ENCODE measurements at places on chromosomes 13 and 19.

DNA sequence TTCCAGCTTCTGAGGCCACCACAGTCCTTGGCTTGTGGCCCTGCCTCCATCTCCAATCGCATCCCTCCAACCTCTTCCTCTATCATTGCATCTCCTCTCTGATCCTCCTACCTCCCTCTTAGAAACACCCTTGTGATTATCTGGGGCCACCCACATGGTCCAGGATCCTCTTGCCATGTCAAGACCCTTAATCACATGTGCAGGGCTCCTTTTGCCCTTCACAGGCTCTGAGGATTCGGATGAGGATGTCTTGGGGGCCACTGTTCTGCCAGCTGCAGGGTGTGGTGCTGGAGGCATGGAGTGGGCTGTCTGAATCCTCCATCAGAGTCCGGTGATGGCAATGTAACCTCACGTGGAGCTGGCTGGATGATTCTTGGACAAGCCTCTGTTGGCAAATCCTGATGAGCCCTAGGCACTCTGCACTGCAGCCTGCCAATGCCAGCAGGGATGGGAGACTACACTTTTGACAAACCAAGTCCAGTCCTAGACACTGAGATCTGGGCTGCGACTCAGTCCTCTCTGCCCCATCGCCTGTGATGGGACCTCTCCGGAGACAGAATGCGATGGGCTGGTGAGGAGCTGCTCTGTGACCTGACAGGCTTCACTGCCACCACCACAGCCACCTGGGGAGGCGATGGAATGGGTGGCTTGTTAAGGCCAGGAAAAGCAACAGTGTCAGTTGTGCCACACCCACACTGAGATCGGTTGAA is 61.2 kb downstream of the CCDC70 start:
- DNase-seq, result no peak

- DNase-seq, result no peak
Observed at GRCh38 chr13:76245211-76245610, 609.1 kb downstream of the LMO7 start.

DNA sequence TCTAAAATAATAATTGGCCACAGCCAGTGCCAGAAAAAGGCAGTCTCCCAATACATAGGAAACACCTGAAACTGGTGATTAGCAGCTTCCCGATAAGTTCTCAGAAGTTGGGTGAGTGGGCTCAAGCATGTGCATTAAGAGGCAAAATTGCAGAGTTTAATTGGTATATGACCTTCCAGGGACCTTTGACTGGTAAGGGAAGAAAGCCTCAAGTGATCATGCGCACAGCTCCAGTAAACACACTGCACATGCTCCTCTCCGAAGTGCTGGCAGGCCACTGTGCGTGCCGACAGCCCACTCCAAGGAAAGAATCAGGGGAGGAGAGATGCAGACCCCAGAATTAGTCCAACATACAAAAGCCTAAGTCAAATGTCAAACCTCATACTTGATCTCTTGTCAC is 18.9 kb upstream of the CEACAM8 start:
- DNase-seq, result no peak

DNA sequence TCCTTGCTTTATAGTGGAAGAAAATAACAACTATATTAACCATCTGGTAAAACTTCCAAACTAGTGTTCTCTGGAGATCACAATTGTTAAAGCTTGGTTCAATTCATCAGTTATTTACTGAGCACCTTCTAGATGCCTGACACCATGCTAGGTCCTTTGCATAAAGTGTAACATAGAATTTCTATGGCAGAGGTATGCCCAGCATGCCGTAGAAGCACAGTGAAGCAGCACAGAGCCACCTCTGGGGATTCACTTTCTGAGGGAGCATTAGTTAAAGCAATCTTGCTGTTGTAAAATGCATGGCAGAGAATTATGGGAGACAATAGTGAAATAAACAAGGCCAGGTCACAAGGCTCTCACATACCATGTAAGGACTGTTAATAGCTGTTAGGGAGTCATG is 75.2 kb downstream of the LRRC63 start:
- DNase-seq, result no peak

DNA sequence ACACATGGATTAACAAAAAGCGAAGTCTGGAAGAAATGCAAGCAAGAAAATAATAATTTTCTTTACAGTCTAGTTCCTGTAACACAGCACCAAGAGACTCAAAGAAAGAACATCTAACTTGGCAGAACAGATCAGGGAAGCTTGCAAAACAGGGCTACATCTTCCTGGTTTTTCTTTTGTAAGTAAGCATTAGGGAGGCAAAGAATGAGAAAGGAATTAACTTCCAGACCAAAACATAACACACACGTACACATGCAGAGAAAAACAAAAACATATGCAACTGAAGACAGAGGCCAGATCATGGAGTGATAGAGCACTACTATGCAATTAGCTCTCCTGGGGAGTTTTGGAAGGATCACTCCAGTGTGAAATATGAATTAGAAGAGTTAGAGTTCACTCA is 120.5 kb downstream of the DIAPH3 start:
- DNase-seq, result peak; percentile 40

DNA sequence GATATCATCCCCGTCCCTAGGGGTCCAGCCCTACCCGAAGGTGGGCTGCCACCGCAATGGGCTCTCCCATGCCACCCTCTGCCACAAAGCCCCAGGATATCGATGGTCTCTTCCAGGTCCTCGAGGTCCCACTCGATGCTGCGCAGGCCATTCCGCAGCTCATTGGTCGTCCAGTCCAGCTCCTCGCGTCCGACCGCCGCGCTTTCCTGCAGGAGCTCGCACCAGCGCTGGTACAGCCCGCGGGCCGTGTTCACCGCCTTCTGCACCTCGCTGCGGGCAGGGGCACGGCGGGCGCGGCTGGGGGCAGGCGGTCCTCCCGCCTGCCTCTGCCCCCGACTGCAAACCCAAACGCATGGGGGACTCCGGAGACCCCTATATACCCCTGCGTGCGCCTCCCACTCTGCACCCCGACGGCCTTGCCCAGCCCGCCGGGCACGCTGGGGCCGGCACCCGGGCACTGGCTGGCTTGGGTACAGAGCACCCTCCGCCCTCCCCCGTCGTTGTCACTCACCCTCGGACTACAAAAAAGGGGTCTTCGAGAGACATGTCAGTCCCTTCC is 468 bp downstream of the STX10 start:
- no peak for DNase-seq

GRCh38 chr19:28221736-28222135 is 991.2 kb downstream of the UQCRFS1 start:
- DNase-seq, result no peak

GRCh38 chr19:28169168-28169887 is 1043.6 kb downstream of the UQCRFS1 start:
- no peak for DNase-seq

GRCh38 chr19:3150739-3151329 is 15.0 kb downstream of the GNA15 start:
- DNase-seq, result no peak

GRCh38 chr13:42747399-42747873 is 33.9 kb upstream of the FAM216B start:
- peak; percentile 81 for DNase-seq

- no peak for DNase-seq
Observed at GRCh38 chr13:42354241-42355091, 82.5 kb downstream of the AKAP11 start.

DNA sequence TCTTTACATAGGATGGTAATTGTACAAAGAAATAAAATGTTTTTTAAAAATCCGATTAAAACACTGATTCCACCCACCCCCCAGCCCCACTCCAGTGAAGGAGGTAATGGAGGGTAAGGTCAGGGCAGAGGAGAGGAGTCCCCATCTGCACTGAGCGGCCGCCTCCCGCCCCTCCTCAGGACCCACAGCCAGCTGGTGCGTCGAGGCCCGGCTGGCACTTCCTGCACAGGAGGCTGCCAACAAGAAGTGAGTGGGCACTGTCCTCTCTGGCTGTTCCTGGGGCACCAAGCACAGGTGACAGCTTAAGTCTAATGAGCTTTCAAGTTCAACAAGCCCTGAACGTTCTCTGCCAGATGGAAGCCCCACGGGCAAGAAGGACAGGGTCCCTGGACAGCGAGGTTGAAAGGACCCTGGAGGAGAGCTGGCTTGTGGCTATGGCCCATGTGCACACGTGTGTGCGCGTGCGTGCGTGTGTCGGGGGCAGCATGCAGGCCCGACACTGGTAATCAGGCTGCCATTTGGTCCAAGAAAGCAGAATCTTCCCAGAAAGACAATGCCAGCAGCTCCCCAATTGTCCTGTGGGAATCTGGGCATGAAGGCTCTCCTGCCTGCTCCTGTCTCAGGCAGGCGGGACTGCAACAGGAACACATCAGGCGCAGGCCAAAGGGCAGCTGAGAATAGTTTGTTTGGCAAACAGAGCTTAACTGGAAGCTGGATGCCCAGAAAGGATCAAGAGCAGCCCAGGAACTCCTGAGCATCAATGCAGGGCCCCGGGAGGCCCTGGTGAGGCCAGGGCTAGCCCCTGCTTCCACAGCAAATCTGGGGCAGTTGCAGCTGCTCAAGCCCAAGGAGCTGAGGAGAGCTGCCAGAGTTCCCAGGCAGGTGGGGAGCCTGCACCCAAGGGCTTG is 15.1 kb upstream of the EPHX3 start:
- DNase-seq, result no peak

DNA sequence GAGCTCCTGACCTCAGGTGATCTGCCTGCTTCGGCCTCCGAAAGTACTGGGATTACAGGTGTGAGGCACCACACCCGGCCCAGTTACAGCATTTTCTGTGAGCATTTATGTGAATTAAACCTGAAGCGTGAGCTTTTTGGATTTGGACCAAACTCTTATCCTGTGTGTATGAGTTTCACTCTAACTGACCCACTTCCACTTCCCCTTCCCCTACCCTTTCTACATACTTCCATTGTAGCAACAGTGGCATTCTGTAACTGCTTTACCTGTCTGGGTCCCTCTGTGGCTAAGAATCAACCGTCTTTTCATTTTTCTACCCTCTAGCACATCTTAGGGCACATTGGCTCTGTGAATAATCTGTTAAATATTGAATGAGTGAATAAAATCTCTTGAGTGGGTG is 16.2 kb downstream of the FRY start:
- DNase-seq, result no peak

- DNase-seq, result no peak
Observed at GRCh38 chr13:109667807-109668291, 118.5 kb downstream of the IRS2 start.

GRCh38 chr19:4304538-4305256 is at the start of gene FSD1:
TSS of gene FSD1 (plus strand) at chr19:4304598. CDS start at chr19:4304747, 149 bp downstream.
- DNase-seq, result no peak

DNA sequence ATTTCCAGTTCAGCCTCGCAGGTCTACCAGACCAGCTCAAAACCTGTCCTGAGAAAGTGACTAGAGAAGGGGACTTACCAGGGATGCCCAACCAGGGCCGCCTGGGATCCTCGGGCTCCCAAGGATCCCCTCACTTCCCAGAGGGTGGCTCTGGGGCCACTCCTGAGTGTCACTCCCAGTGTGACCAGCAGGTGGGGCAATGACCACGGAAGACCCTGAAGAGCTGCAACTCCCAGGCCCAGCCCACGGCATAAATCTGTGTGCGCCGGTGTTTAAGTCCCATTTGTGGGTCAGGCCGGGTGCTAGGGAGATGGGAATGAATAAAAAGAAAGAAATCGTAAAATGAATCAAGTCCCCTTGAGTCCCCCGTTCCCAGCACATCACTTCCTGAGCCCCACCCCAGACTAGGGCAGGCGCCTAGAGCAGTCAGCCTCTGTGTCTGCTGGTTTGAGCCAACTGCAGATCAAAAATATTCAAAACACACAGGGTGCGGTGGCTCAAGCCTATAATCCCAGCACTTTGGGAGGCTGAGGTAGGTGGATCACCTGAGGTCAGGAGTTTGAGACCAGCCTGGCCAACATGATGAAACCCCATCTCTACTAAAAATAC is 10.7 kb downstream of the PTGIR start:
- DNase-seq, result peak; percentile 55

DNA sequence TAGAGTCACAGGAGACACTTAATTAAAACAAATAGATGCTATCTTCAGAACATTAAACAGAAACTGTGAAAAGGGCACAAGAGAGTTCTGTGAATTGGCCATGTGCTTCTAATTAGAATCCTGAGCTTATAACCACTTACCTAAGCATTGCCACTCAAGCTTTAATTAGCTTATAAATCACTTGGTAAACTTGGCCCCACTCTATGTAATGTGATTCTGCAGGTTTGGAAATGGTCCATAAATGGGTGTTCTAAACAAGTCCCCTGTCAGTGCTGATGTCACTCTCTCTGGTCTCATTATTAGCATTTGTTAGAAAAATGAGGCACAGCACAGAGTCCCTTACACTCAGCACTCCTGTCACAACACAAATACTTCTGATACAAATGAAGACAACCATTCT is 18.0 kb downstream of the ZNF91 start:
- DNase-seq, result no peak

- no peak for DNase-seq
Observed at GRCh38 chr19:37361994-37362393, 8.9 kb upstream of the ZNF527 start.

- no peak for DNase-seq
Observed at GRCh38 chr19:45913874-45914830, at the start of gene NANOS2. TSS of gene NANOS2 (minus strand) at chr19:45914778. CDS start at chr19:45914693, 85 bp downstream.

- DNase-seq, result peak; percentile 19
Observed at GRCh38 chr13:110593430-110594130, 21.8 kb upstream of the NAXD start.

GRCh38 chr13:82758044-82758443 is 1124.2 kb downstream of the SLITRK1 start:
- DNase-seq, result no peak

DNA sequence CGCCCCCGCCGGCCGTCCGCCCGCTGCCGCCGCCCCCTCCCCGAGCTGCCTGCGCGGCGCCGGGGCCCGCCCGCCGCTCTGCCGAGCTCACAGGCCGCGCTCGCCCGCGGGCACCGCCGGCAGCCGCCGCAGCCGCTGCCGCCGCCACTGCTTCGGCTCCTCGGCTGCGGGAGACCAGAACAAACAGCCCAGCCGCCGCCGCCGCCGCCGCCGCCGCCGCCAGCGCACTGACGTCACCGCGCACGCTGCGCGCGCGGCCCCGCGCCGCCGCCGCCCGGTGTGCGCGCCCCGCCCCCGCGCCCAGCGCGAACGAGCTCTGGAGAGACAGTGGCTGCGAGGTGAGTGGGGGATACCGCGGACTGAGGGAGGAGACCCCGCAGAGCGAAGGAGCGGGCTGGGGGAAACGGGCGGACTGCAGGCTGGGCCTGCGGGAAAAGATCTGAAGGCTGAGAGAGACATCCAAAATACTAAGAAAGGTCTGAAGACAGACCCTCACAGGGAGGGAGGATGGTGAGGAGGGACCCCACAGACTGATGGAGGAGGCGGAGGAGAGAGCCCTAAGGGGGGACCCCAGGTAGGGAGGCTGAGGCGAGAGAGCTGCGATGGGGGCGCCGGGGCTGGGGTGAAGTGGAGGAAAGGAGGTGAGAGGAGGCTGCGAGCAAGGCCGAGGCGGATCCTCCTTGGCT is at the start of gene BRD4:
Gene BRD4 (minus strand): TSS at position 229 of the 686 bp plus-strand sequence. CDS start 59,440 bp downstream, outside the sequence.
- no peak for DNase-seq

GRCh38 chr13:79837741-79838450 is 356.9 kb downstream of the NDFIP2 start:
- peak; percentile 11 for DNase-seq
